ENCODE measurements at places on chromosomes 3 and 15.

GRCh38 chr15:95902606-95903005 is 427.9 kb upstream of the NR2F2 start:
- DNase-seq: no peak

DNA sequence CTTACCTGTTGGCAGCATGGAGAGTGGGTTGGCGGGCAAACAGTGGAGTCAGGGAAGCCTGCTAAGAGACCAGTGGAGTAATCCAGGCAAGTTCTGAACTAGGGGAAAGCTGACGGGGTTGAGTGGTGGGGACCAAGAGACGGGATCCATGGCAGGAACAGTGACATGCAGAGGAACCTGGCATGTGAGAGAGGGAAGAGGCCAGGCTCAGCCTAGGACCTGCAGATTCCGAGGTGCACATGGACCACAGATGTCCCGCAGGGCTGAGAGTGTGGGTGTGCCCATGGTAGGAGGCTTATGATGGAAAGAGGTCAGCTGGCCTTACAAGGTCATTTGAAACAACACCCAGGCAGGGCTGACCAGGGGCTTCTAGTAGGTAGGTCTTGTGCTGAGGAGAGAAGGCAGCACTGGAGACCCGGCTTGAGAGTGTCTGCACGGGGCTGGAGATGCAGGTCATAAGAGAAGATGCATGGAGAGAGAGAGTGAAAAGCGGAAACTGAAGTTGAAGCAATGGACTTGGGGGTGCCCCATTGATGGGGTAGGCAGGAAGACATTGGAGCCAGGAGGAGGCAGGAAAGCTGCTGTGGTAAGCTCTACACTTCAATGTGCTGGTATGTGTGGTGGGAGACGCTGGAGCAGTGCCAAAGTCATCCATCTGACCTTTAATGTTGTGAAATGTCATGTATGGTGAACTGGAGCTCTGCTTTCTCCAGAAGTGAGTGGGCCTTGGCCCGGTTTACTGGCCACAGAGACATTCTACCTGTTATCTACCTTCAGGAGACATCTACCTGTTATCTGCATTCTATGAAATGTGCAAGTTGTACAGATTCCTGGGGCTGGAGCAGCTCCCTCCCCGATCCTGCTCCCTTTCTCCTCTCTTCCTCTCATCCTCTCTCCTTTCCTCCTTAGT is 4.6 kb downstream of the SPSB4 start:
- DNase-seq: no peak

DNA sequence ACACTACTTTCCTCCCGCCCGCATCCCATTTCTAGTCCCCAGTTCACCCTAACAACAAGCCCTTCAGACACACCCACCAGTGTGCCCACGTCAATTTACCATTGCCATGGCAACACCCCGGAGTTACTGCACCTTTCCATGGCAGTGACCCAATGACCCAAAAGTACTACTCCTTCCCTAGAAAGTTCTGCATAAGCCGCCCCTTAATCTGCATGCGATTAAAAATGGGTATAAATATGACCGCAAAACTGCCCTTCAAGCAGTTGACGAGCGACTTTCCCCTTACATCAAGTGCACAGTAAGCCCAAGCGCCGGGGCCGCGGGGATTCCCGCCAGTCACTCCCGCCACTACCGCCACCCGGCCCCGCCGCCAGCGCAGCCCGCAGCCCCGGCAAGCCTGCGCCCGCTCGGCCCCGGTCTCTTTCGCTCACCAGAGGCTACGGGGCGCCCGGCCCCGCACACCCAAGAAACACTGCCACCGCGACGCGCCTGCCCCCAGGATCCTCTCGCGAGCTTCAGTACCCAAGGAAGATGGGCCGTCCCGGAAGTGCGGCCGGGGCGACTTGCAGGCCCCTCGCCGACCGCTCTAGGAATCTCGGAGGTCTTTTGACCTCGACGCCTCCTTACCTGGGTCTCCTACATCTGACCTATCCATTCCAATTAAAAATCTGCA is 27.2 kb upstream of the ZNF502 start:
- DNase-seq: peak; percentile 57

DNA sequence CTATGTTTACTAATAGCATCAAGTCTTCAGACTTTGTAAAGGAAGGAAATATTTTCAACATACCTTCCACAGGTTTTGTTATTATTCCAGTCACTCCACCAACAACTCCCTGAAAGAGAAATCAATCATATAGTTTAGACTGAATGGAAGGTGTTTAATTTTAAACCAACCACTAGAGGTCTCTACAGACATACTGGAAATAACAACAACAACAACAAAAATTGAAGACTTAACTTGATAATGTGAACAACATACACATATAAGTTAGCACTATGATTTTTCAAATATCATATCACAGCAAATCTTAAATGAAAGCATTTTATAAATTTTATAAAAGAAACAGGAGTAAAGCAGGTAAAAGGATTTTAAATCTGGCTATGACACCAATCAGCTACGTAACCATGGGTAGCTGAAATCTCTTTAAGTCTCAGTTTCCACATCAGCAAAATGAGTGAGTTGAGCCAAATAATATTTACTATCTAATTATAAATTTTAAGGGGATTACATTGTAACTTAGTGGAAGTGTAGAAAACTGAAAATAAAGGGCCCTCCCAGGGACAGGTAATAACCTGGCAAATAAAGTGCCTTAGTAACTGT is 188.2 kb downstream of the VPS13C start:
- no peak for DNase-seq

- no peak for DNase-seq
Observed at GRCh38 chr15:36334059-36334458, 245.4 kb upstream of the CDIN1 start.

DNA sequence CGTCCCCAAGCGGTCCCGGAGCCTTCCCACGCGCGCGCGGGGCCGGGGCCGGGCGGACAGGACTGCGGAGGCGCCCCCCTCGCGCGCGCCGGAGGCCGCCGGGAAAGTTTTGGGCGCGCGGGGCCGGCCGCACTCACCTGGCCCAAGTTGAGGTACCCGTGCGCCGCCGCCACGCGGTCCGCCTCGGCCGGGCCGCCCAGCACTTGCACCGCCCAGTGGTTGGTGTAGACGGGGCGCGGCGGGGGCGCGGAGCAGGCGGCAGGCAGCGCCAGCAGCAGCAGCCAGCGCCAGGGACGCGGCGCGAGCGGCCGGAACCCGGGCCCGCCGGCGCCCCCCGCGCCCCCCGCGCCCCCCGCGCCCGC is 289 bp downstream of the PCSK6 start:
- no peak for DNase-seq

- no peak for DNase-seq
Observed at GRCh38 chr15:52303093-52303772, 7.6 kb upstream of the MYO5C start.

- no peak for DNase-seq
Observed at GRCh38 chr3:52998771-52999513, 46.9 kb downstream of the SFMBT1 start.

GRCh38 chr15:74504418-74504817 is 36.6 kb upstream of the ARID3B start:
- DNase-seq: no peak

- no peak for DNase-seq
Observed at GRCh38 chr15:93152951-93153350, 63.9 kb upstream of the RGMA start.

DNA sequence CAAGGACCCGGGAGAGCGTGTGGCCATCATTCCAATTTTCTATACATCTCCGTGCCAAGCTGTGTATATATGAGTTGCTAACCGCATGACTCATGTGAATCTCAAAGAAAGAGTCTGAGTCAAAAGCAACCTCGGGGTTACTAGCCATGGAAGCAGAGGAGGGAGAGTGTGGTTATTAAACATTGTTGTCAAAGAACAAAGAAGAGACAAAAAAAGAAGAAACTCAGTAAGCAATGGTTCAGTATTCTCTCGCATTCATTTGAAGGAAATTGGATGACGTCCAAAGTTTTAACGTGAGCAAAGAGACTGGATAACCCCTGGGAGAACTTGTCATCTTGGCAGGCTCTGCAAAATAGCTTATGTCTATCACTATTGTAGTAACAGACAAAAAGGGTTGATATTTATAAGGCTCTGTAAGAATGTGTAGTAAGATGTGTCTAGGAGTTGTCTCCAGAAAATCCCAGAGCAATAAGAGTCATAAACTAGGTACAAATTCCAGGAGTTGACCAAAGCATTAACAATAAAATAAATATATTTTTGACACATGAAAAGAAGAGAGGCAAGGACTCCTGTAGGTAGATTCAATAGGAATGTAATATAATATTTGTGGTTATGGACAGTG is 52.8 kb upstream of the GRM7 start:
- DNase-seq: no peak

DNA sequence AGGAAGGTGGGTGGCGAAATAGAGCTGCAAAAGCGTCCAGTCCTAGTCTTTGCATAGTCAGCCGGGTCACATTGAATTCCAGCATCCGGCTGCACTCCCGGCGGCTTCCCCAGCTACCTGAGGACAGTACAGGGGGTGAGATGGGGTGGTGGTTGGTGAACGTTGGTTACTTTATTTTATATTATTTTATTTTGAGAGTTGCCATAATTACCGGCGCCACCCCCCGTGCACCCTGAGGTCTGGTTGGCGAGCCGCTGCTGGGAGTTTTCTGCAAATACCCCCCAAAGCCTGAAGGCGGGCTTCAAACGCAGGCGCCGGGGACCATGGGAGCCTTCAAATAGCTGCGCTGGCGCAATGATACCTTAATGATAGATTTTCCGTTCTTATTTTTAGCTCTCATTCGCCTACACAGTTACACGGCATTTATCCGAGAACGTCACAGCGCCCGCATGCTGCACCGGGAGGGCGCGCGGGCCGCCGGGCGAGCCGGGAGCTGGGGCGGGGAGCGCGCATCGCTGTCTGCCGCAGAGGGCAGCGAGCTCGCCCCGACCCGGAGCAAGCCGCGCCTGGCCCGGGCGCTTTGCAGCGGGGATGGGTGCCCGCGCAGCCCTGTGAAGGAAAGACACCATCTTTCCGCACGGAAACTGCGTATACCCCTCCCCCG is 756 bp upstream of the RASGRF1 start:
- DNase-seq: no peak

GRCh38 chr3:178498871-178499270 is 37.4 kb upstream of the KCNMB2 start:
- DNase-seq: no peak

GRCh38 chr3:8491271-8492144 is 10.1 kb upstream of the LMCD1 start:
- DNase-seq: no peak

GRCh38 chr15:85095566-85095965 is 113.9 kb downstream of the PDE8A start:
- no peak for DNase-seq

GRCh38 chr3:118607915-118608820 is 426.5 kb downstream of the IGSF11 start:
- no peak for DNase-seq

DNA sequence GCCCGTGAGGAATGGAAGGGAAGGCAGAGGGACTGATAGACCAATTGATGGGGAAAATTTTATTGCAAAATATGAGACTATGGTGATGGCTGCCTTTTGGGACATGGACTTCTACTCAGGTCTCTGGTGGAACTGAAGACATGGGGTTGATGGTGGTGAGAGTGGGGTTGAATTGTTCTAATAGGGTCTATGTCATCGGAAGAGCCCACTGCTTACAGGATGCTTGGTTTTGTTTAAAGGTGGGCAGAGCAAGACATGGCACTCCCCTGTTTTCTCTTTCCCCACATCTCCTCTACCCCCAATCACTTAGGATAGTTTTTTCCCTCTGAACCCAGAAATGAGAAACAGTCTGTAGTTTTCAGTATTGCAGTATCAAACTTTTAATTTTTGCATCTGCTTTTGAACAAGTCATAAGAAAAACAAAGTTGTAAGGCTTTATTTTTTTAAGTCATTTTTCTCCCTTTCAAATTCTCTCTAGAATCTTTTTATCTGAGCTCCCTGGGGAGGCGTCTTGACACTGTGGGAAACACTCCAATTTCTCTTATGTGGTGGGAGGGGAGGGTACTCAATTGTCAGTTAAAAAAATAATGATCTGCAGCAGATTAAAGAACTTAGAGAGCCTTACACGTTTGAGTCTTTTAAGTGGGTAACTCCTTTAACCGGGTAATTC is 276.2 kb upstream of the TBC1D5 start:
- no peak for DNase-seq

GRCh38 chr3:159319156-159319555 is 517.3 kb downstream of the MFSD1 start:
- DNase-seq: no peak

DNA sequence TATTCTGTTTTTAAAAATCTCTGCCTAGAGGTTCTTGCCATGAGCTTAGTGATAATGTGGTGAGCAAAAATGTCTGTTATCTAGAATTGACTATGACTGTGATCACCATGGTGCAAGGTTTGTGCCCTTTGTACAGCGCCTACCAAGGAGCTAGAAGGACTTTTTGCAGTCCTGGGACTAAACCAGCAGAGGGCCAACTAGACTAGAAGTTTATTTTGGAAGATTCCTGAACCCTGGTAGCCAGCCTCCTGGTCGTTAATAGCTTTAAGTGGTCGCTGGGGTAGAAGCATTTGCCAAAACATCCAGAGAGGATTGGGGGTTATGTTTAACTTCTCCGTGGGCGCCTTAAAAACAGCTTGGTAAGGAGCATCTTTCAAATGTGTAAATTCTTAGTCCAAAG is 7.8 kb downstream of the SCG5 start:
- DNase-seq: no peak

- no peak for DNase-seq
Observed at GRCh38 chr15:66065325-66065724, 188.2 kb downstream of the MEGF11 start.

DNA sequence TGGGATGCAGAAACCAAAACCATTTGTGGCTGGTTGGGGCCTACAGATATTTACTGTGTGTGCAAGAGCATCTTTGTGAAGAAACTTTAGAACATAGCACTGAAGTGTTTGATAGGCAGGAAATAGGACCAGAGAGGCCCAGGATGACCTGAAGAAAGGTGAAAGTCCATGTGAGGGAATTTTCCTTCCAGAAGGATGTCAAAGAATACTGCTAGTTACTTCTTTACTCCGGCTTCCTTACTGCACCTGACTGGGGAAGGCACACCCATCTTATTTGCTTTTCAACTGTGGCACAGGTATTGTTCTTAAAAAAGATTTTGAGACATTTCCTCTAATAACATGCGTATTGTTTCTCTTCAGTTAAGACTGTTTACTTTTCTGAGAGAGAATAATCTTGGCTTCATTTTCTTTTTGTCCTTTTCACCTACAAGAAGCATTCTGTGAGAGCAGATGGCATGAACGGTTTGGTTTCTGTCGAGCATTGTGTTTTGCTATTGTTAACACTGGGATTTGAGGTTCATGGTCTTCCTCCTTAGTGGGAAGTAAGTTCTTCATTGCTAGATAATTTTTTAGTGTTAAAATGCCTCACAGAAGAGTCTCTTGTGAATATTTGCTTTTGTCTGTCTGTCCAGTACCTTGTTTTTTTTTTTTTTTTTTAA is 71.5 kb downstream of the SLCO3A1 start:
- DNase-seq: no peak

- DNase-seq: no peak
Observed at GRCh38 chr3:32200992-32201758, 37.3 kb upstream of the CMTM8 start.
